ENCODE measurements at places on chromosomes 7 and 10.

GRCh38 chr7:130390486-130390885 is 10.2 kb downstream of the CPA1 start:
- no peak for DNase-seq

DNA sequence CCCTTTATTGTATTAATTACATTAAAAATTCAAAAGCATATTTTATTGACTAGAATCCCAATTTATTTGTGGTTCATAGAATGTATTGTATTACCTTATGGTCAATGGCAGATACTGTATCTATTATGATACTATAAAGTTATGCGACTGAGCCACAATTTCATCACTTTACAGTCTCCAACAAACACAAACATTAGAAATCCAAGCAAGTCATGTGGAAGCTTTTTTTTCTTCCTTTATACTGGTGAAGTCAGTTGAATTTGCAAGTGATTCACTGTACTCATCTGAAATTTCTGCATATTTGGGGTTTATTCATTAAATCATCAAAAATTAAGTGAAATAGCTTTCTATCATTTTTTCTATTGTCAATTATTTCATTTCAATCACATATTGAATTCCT is 54.3 kb downstream of the BMPER start:
- DNase-seq, result no peak

GRCh38 chr10:114284346-114285071 is 45.5 kb downstream of the VWA2 start:
- DNase-seq, result no peak

GRCh38 chr10:11975795-11976194 is 66.8 kb downstream of the UPF2 start:
- no peak for DNase-seq
